ENCODE measurements at places on chromosomes 11 and 22.

- DNase-seq, result no peak
These were observed 12.8 kb downstream of the ARAP1 start for GRCh38 chr11:72739240-72740059.

- no peak for DNase-seq
These were observed 111.0 kb downstream of the DBX1 start for GRCh38 chr11:20049231-20049630.

DNA sequence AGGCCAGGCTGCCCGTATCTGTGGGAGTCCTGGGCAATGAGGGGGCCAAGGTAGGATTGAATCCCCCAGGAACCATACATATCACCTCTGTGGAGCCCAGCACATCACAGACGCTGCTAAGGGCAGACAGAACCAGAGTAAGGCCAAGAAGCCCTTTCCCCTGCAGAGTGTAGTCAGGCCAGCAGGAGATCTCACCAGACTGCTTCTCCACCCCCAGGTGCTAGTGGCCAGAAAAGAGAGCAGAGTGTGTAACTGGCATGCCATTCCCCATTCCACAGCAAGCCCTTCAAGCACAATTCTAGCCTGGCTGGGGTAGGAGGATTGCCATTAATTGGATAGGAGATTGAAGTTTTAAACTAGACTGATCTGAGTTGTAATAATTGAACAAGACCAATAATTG lies 28.0 kb upstream of the FCHSD2 start:
- no peak for DNase-seq

DNA sequence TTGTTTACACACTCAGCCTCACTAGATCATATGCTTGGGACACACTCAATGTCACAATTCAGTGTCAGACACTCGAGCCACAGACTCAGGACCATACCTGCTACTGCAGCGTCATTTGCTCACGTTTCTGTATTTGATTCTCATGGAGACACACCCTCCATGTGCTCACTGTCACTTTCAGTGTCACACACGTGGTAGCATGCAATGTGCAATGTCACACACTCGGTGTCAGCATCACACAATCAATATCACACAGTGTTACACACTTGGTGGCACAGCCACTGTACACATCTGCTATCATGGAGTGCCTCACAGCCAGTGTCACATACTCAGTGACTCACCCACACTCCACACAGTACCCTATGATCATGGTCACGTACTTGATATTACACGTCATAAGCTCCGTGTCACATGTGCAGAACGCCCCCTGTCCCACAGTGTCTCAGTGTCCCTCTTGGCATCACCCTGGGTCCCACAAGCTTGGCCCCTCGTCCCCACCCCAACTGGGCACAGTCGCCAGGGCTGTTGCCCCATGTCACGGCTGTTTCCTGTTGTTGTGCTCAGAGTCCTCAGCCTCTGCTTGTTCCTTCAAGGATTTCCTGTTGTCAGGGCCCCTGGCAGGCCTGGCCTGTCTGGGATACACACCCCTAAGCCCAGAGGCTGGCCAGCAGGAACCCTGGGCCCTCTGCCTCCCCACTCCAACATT lies 49.6 kb downstream of the PDE2A start:
- DNase-seq, result no peak

DNA sequence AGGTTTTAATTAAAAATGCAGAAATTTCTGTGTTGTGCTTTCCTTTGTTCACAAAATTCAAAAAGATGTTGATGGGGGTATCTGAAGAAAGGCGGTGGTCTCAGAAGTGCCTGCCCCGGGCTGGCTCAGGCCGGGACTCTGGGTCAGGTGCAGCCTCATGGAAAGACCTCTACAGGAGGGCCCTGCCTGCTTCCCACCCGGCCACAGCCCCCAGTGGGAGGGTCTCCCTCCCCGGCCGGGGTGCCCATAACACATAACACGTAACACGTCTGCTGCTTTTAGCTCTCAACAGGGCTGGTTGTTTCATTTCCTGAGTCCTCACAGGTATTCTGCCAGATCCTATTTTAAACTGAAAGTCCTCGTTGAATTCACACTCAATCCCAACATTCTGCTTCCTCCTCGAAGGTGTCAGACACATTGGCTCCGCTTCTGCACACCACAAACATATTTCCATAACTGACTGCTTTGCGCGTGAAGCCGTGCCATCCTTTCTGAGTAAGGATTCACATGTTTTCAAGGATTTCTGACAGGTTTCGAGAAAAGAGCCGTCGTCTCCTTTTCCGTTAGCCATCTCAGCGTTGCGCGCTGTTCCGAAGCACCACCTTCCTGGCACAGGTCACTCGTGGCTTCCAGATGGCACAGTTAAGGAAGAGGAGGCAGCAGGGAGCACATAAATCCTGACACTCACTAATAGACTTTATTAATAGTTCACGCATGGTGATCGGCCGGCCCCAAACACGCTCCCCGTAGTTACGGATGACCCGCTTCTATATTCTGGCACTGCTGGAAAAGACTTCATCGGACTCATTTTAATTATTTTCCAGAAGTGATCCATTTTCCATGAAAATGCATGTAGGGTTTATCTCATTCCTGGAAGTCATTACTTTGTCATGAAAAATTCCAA lies 569.3 kb downstream of the BRD1 start:
- no peak for DNase-seq

- DNase-seq, result no peak
These were observed 737.8 kb downstream of the FAM181B start for GRCh38 chr11:81995889-81996288.

DNA sequence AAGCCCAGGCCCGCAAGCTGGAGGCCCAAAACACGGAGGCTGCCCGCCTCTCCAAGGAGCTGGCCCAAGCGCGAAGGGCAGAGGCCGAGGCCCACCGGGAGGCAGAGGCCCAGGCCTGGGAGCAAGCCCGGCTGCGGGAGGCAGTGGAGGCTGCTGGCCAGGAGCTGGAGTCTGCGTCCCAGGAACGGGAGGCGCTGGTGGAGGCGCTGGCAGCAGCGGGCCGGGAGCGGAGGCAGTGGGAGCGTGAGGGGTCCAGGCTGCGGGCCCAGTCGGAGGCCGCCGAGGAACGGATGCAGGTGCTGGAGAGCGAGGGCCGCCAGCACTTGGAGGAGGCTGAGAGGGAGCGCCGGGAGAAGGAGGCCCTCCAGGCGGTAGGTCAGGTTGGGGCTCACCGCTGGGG lies 4.8 kb downstream of the CCDC88B start:
- no peak for DNase-seq

- DNase-seq, result no peak
These were observed 25.3 kb downstream of the DUSP8 start for GRCh38 chr11:1546536-1547466.

- no peak for DNase-seq
These were observed 12.6 kb downstream of the HIKESHI start for GRCh38 chr11:86314636-86315035.

DNA sequence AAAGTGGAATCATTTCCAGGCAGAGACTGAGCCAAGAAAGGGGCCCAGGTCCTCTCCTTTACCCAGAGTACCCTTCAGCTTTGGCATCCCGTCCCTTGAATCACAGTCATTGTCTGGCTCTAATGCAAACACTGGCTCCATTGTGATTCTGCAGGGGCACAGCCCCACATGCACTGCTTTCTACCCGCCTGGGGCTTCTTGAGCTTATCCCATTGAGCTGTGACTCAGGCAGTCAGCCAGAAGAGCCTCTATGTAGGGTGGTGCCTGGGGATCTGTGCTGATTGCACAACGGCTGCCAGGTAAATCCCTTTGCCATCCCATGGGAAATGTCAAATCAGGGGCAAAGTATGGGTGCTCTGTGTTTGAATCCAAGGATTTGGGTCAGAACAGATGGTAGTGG lies 88.9 kb downstream of the RASSF10 start:
- DNase-seq, result no peak

DNA sequence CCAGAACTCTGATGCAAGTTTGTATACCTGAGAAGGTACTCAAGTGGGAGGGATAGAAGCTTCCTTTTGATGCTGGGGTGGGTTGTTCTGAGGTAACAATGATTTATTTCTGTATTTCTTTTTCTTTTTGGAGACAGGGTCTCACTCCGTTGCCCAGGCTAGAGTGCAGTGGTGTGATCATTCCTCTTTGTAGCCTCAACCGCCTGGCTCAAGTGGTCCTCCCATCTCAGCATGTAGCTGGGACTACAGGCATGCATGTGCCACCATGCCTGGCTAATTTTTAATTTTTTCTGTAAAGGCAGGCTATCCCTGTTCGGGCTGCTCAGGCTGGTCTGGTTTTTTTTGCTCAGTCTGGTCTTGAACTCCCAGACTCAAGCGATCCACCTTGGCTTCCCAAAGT lies 7.9 kb downstream of the KDM2A start:
- DNase-seq, result no peak

- DNase-seq, result no peak
These were observed 9.3 kb downstream of the TENM4 start for GRCh38 chr11:79431535-79431934.

GRCh38 chr11:69309631-69310280 lies 15.8 kb downstream of the MYEOV start:
- no peak for DNase-seq

GRCh38 chr11:61814247-61814957 lies 2.4 kb downstream of the FADS1 start:
- DNase-seq, result no peak

- DNase-seq, result no peak
These were observed 126.8 kb downstream of the SWAP70 start for GRCh38 chr11:9790703-9791102.

DNA sequence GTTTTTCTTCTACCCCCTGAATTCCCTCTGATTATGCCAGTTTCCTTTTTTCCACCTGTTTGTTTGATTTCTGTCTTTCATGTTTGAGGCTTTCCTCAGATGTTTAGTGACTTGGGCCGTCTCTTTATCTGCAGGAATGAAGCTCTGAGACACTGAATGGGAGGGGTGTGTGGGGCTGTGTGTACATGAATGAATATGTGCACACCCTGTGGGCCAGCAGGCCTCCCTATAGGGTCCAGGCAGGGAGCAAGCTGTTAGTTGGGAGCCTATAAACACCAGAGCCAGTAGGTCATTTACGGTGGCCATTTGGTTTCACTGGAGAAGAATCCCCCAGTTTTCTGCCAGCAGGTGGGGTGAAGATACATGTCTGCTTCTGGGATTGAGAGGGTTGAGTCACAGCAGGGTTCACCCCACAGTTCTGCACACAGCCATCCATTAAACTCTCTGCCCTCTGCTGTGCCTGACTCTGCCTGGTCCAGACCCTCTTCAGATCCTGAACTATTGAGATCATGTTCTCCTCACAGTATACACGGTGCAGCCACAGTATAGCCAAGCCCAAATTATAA lies 34.8 kb downstream of the BARX2 start:
- no peak for DNase-seq

- no peak for DNase-seq
These were observed 27.5 kb upstream of the CABP7 start for GRCh38 chr22:29692327-29692640.

DNA sequence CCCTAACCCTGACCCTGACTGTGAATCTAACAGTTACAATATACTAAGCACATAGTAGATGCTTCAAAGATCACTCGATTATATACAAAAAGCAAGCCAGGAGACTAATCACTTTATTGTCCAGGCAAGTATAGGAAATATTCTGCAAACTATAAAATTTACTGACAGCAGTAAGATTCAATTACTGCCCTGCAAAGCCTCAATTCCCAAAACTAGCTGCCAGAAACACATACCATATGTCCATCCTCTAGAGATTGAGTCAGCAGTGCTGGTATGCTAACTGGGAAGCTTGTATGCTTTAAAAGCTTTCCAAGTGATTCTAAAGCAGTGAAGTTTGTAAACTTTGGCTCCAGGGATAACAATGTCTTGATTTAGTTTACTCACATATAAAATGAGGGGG lies 26.1 kb downstream of the CSTF3 start:
- DNase-seq, result peak; percentile 29

DNA sequence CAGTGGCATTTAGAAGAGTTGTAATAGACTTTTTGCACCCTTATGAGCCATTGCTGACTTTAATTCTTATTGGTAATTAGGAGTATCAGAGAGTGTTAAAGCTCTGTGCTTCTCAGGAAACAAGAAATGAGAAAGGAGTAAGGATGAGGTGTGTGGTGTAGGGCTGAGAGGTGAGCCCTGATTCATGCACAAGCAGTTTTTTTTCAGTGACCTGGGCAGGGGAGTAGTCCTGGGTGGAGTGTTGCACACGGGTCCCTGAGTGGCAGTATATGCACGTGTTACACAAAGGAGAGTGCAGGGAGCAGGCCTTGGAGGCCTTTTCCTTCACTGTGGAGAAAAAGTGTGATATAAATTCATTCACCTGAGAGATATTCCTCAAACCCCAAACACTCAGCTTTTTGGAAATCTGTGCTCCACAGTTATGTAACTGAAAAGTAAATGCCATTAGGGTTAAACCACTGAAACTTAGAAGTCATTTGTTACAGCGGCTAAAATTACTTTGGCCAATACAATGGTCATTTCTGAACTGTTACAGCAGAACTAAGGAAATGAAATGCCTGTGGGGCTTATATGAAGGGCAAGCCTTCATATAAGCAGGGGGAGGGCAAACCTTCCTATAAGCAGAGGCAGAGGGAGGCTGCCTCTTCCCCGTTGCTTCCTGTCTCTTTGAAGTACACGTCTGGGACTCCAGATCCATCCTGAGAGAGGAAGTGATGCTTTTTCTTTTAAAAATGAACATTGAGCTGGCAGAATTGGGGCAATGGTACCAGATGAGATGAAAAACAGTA lies 62.6 kb upstream of the OLFML1 start:
- no peak for DNase-seq

DNA sequence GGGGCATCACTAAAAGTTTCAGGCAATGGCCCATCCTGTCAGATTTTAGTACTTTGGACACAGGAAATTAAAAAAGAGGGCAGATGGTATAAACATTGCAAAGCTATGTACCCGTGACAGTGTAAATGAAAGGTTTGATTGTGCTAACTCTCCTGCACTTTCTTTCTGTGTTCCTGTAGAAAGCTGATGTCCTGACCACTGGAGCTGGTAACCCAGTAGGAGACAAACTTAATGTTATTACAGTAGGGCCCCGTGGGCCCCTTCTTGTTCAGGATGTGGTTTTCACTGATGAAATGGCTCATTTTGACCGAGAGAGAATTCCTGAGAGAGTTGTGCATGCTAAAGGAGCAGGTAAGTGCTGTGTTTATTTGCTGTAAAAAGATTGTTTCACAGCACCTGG lies 10.3 kb downstream of the CAT start:
- DNase-seq, result no peak

DNA sequence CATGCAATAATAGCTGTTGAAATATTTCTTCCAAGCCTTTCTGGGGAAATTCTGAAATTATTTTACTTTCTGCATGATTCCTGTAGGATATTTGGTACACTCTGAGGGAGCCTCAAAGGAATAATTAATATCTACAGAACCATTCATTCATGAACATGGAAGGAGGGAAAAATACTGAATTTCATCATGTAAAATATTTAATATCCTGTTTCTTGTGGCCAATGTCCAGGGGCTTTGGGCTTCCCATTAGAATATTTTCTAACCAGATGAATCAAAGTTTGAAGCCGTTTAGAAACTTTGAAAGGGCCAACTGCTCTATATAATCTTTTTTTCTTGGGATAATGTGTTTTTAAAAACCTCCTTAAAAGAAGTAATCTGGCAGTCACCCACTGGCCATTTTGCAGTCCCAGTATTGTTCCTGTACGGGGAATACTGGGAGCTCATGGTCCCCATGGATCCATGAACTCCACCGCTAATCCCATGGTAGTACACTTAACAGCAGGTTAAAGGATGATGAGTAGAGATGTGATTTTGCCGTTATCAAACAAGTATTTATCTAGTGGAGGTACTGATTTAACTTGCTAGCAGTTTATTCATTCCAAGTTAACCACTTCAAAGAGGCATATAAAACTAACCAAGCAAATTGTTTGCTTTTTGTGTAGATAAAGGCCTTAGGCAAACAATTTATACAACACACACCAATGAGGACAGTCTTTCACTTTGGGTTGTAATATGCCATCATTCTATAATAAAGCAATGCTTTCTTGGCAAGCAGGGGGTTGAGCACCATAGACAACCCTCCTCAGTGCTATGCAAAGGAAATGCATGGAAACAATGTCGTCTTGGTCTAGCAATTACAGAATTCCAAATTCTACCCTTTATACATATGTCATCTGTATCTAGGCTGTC lies 34.5 kb upstream of the BLID start:
- no peak for DNase-seq
